Activated CD4-positive, CD25-positive, alpha-beta regulatory T cell treated with anti-CD3 and anti-CD28 coated beads, Interleukin-2, amount 50 U/mL, for 72 hours (primary cell): ENCODE measurements at places on chromosomes 3 and 15.

- DNase-seq = no peak
These were observed 108.1 kb upstream of the AADACL2 start for GRCh38 chr3:151625586-151625985.

GRCh38 chr3:39158148-39158715 lies 4.8 kb upstream of the CSRNP1 start:
- no peak for DNase-seq

GRCh38 chr3:188524052-188524451 lies 370.1 kb downstream of the LPP start:
- DNase-seq = no peak

DNA sequence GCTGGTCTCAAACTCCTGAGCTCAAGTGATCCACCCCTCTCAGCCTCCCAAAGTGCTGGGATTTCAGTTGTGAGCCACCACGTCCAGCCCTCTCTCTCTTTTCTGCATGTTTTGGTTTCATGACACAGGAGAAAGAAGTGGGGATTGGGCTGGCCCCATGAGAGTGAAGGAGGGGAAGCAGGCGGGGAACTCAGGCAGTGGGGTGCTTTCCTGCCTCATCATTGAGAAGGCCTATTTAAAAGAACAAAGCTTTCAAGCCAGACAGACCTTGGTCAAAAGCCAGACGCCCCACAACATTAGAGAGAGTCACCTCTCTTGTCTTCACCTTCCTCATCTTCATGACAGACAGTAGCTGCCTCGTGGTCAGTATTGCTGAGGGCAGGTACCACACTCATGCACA lies 15.9 kb downstream of the PSTPIP1 start:
- DNase-seq = no peak

DNA sequence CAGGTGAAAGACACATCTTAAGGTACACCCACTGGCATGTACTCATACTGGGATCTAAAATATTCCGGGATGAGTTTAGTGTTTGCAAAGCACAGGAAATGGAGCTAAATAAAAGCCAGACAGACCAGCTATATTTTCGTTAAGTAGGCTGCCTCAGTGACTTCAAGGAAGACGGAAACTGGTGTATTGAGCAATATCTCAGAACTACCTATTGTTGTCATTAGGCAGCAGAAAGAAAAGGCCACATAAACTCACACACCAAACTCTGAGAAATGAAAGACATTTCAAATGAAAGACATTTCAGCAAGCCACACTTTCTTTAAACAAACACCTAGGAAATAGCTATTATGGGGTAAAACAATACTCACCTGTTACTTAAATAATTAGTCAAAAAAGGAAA lies 761.7 kb upstream of the SEMA6D start:
- DNase-seq = no peak

DNA sequence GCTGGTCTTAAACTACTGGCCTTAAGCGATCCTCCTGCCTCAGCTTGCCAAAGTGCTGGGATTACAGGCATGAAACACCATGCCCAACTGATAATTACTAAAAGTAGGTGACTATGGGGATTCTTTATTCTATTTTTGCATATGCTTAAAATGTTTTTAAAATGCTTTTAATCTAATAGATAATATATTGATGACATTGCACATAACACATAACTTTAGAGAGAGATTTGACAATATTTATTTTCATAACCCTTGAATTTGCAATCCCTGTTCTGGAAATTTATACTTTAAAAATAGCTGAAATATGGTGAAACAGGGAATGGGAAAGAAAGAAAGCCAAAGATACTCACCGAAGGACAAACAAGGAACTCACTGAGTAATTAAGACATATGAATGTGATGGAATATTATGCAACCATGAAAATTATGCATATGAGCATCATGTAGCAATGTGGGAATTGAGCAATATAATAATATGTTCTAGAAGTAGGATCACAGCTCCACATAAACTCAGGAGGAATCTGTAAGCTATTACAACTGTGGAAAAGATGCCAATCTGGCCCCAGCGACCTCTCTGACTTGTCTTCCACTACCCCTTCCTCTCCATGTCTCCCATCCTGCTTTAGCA lies 2.0 kb downstream of the LRRC31 start:
- DNase-seq = no peak

DNA sequence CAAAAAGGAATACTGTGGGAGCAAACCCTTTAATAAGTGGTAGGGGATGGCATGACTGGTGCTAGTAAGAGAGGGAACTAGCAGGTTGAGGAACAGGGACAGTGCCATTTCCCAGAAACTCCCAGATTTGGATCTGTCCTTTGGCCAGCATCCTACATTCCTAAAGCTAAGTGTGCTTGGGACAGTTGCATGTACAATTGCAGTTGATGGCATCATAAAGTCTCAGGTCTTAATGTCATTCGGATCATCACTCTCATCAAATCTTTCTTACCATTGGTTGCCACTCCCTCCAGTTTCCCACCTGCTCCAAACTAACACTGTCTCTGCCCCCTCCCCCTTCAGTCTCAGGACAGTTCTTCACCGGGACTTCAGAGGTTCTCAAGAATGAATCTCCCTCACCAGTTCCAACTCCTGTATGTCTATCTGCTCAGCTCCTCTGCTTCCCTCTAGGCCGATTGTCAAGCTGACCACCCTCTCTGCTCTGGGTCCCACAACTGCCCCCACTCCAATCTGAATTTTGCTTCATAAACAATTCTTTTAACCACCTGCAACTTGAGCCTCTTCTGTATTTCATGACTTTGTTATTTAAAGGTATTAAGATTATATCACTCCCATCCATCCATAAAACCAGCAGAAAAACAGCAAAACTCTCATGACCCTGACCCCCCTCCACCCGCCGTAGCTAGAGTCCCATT lies 260.8 kb downstream of the CGGBP1 start:
- no peak for DNase-seq

DNA sequence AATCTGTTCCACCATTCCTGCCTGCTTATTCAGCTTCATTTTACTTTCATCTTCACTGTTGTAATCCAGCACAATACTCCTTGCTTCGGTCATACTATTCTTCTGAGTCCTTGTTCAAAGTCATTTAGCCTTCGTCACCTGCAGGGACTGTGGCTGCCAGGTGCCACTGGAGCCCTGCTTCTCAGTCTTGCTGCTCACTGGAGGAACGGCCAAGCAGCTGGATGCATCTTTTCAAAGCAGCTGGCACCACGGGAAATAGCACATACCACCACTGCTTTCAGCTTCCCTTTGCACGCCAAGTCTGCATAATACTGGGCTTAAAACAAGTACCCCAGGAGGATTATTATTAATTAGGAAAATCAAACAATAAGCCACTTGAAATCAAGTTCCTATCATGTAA lies 287.6 kb downstream of the BCHE start:
- no peak for DNase-seq
